Activated T-helper 9 cell treated with anti-CD3 and anti-CD28 coated beads, Interleukin-2, amount 50 U/mL, for 16 hours (primary cell): ENCODE measurements at places on chromosomes 7 and 10.
A peak's percentile ranks its signal among the peaks of the same experiment; 100 is the strongest.

DNA sequence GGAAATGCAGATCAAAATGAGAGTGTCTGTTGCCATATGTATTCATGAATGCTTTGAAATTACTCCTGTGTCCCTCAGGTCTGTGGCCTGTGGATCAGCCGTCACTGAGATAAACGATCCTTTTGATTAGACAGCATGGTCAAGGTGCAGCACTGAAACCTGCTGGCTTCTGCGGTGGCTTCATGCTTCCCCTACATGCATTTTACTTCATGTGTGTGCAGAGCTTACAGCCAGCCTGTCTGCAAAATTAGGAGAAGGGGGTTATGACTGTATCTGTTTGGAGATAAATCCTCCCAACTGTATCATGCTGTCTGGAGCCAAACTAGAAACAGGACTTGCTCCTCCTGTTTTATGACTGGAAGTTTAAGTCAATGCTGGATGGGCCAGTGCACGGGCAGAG, 71.0 kb upstream of the PLPP4 start:
- no peak for DNase-seq

- DNase-seq = no peak
Measured at GRCh38 chr10:103968441-103969391, 1.8 kb downstream of the SLK start.

- no peak for DNase-seq
Measured at GRCh38 chr10:110137142-110137545, 70.3 kb upstream of the MXI1 start.

- DNase-seq = no peak
Measured at GRCh38 chr10:28320090-28320489, 17.2 kb upstream of the MPP7 start.

- DNase-seq = no peak
Measured at GRCh38 chr10:112842832-112843360, 107.2 kb upstream of the TCF7L2 start.

DNA sequence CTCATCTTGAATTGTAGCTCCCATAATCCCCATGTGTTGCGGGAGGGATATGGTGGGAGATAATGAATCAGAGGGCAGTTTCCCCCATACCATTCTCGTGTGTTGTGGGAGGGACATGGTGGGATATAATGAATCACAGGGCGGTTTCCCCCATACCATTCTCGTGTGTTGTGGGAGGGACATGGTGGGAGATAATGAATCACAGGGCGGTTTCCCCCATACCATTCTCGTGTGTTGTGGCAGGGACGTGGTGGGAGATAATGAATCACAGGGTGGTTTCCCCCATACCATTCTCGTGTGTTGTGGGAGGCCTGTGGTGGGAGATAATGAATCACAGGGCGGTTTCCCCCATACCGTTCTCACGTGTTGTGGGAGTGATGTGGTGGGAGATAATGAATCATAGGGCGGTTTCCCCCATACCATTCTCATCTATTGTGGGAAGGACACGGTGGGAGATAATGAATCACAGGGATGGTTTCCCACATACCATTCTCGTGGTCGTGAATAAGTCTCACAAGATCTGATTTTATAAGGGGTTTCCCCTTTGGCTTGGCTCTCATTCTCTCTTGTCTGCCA, 271.0 kb downstream of the MAD1L1 start:
- peak; percentile 33 for DNase-seq

- no peak for DNase-seq
Measured at GRCh38 chr7:4245866-4246470, 436.1 kb upstream of the FOXK1 start.

DNA sequence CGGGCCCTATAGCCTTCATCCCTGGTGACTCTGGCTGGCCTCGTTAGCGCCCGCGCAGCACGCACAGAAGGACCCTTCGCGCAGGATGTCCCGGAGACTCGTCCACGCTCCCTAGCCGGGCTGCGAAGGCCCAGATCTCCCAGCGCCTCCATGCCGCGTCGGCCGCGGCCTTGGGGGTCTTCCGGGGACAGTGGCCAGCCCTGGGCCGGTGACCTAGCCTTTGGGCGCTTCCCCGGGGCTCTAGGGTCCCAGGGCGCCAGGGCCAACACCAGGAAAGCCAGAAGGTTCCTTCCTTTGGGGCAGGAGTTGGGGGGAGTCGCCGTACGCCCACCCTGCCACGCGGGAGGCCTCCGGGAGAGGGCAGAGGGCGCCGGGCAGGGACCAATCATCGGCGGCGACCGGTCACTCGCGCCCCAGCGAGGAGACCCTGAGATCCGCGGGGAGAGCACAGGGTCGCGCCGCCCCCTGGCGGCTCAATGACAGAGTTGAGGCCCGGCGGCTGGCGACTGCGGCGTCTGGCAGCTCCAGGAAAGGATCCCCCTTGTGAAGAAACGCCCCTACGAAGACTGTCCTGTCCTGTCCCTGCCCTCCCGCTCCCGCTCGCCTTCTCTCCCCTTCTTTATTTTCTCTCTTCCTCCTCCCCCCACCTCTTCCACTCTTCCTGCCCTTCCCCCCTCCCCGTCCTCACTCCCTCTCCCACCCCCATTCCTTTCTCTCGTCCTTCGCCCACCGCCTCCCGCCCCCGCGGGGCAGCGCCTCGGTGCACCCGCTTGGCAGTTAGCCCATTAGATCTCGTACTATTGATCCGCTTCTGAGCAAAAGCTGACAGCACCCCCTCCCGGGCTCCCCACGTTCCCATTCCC, 62.3 kb upstream of the LBX1 start:
- peak; percentile 27 for DNase-seq

DNA sequence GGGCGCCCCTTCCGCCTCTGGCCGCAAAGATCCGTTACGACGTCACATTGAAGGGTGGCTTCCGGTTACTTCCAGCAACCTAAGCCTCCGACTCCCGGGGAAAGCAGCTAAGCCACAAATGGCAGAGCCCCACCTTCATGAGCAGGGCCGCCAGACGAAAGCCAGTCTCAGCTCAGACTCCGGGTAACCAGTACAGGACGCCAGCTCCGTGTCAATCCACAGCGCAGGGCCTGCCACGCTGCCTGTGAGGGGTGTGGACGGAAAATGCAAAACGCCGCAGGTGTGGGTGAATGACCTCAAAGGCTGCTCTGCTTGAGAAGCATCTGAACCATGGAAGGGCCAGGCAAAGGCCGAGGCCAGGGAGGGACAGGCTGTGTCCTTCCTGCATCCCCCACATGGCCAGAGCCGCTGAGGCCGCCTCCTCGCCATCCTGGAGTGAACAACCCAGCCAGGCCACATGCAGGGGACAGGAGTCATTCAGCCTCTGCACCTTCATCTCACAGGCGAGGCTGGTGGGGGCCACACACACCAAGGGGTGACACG, 53.5 kb upstream of the PPP2R2D start:
- DNase-seq = no peak

- no peak for DNase-seq
Measured at GRCh38 chr10:115093776-115094408, 727 bp downstream of the ATRNL1 start.

DNA sequence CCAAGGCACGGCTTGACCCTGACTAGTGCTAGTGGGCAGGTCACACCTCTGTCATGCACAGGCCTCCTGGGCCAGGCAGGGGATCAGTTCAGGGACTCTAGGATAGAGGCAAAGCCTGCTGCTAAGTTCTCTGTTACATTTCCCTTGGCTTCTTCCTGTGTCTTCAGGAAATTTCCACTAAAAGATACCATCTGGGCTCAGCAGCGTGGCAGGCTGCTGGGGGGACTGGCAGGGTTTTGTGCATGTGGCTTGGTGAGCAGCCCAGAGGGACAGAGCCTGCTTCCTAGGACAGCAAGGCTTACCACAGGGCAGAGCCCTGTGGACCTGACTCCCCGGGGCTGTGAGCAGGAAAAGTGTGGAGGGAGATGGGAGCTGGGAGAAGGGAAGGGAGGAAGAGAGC, 20.7 kb upstream of the ZNF32 start:
- DNase-seq = no peak

- DNase-seq = no peak
Measured at GRCh38 chr7:154598396-154598795, 404.5 kb downstream of the PAXIP1 start.

DNA sequence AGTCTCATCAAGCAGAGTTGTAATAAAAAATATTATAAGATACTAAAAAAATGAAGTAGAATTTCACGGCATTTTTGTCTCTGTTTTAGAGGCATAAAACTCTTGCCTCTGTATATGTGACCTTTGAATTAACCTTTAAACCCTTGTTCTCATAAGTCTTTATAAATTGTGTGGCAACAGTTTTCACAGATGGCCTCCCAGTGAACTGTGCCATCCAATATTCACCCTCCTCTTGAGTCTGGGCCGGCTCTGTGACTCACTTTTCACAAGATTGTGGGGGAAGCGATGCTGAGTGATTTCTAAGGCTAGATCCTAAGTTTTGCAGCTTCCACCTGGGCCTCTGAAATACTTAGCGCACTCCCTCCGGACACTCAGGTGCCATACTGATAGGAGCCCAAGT, 4.6 kb upstream of the USP6NL start:
- no peak for DNase-seq

DNA sequence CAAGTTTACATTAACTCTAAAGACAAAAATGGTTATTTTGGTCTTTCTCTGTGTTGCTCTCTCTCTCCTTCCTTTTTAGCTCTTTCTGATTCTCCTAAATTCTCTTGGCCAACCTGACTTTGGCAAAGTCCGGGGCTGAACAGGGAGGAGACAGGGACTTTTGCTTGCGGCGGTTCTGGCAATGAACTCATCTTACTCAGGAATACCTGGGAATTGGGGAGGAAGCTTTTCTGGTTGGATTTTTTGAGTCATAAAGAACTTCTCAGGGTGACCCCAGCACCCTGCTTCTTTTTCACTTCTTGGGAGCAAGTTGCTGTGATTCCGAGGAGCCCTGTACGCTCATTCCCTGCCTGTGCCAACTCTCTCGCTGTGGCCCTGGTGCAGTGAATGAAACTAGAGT, 16.0 kb downstream of the GATA3 start:
- DNase-seq = no peak

DNA sequence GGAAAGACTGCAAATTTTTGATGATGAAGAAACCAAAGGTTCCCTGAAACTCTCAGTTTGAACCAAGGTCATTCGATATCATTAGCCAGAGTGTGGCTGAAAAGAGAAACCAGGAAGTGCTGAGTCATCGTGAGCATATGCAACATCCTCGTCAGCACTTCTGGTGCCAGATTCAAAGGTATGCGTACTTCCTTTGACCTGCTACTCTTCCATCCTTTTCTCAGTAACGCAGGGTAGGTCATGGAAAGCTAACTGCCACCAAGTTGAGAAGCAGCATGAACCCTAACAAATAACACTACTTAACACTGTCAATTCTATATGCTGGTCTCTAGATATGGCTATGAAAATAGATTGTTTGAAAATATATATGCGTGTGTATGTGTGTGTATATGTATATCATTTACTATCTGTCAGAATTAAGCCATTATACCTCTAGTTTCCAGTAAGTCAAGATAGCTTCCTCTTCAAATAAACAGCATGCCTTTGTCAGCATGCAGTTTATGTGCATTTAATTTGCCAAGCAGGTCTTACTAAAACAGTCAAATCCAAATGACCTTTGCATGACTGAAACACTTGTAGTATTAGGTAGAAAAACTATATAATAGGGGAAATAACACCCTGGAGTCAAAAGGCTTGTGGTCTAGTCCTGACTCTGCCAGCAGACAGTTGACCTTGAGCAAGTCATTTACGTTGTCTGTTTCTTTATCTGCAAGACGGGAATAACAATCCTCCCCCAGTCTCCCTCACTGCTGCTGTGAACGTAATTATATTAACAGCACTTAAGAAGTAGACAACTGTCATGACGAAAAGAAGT, 26.4 kb downstream of the CDK6 start:
- peak; percentile 28 for DNase-seq

DNA sequence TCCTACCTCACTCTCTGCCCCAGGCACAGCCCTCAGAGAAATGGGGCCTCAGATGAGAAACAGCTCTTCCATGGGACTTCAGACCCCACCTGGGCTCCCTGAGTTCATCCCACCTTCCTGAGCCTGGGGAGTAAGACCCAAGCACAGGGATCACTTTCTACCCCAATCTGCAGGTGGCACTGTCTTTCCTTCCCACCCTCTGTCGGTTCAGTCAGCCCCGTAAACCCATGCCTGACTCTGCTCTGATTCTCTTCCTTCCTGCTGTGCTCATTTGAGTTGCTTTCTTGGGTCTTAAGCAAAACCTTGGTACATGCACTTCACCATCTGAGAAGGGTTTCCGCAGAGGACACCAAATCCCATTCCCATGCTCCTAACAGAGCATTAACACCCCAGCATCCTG, 306.4 kb upstream of the CDC14C start:
- DNase-seq = no peak

DNA sequence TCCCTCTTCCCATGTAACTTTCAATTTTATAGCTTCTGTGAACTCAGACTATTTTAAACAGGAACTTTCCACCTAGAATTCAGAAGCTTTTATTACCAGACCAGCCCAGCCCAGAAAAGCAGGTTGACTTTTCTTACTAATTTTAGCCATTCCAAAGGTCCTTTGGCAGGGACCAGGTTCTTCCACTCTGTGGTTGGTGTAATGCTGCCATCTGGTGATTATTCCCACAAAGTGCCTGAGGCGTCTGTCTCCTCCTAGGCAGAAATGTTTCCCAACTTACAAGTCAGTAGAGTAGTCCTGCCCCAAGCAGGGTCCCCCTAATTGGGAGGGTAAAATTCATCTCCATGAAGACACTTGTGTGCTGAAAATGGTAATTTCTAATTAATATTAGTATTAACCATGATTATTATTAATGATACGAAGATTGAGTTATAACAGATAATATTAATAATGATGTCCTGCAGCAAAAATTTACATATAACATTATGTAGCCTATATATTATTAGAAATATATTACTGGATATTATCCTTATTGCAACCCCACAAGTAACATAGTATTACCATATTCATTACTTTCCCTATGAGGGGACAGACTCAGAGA, 53.0 kb upstream of the PPP1R17 start:
- no peak for DNase-seq

- no peak for DNase-seq
Measured at GRCh38 chr10:86775056-86775869, 18.8 kb downstream of the BMPR1A start.

- DNase-seq = no peak
Measured at GRCh38 chr10:71547312-71547711, 150.6 kb downstream of the CDH23 start.

DNA sequence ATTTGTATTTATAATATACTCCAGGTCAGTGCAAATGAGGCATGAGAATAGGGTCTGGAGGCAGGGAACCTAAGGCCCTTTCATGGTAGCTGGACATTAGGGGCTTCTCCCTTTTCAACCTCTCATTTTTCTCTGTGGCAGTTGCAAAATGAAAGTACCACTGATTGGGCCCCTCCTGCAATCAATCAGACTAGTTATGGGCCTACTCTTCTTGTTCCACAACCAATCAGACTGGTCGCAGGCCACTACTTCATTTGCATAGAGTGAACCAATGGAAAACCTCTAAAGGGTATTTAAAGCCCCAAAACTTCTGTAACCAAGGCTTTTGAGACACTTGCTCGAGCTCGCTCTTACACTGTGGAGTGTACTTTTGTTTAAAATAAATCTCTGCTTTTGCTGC, 10.0 kb upstream of the PRPS1L1 start:
- no peak for DNase-seq

GRCh38 chr10:28674782-28675181, 2.5 kb upstream of the BAMBI start:
- DNase-seq = no peak

DNA sequence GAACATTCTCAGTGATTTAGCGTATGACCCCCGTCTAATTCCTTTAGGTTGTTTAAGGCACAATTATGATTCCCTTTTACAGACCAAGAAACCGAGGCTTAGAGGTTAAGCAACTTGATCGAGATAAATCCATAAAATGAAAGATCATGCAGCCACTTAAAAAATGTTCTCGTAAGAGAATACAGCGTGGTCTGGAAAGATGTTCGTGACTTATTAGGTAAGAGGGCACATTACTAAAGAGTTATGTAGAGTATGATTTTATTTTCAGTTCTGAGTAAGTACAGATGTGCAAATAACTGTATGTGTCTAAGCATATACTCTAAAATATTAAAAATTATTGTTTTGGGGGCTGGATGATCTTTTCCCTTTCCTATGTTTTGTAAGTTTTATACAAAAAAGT, 575.1 kb downstream of the PARD3 start:
- no peak for DNase-seq
